Glutamatergic neuron (in vitro differentiated cells): ENCODE measurements at places on chromosomes 2 and 18. TPM values are rescaled to one million over a fixed set of nuclear protein-coding genes. Genes with fewer than 3 reads are reported as not detected.

DNA sequence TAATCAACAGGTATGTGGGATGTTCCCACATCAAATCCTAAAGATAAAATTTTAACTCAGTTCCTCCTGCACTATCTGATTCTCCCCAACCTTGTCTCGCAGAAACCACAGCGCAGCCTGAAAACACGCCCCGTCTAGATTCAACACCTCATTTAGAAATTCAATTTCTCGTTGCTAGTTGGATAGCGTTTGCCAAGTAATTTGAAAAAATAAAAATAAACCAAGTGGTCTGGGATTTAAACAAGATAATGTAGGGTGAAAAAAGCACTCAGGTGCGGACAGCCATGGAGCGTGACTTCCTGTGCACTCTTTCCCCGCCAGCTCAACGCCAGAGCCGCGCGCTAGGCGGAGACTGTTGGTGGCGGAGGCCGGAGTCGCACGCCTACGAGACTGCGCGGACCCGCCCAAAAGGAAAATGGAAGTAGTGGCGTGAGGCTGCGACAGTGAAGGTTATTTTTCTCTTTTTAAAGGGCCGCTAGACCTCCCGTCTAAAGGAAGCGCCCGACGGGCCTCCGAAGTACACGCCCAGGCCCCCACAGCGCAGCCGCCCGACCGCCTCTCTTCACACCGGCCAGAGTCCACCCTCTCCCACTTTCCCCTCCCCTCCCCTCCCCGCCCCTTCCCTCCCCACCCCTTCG is 615 bp upstream of the CCNT2 start:
- peak overlapping the region; percentile 99 for H3K4me3 ChIP-seq
- peak overlapping the region; percentile 89 for H3K27ac ChIP-seq
- peaks cover 12% of the 10 kb centered on the region for H3K27me3 ChIP-seq
- H3K36me3 ChIP-seq: peaks cover 12% of the 10 kb centered on the region
- peak; percentile 85 for DNase-seq

GRCh38 chr2:241445426-241445825 is 63.0 kb downstream of the STK25 start:
- H3K4me3 ChIP-seq: no peak overlapping the region
- DNase-seq: no peak
- peaks cover 6% of the 10 kb centered on the region for H3K4me1 ChIP-seq
- H3K27me3 ChIP-seq: peaks cover 2% of the 10 kb centered on the region

- peaks cover 20% of the 10 kb centered on the region for H3K4me1 ChIP-seq
- H3K27me3 ChIP-seq: peaks cover 7% of the 10 kb centered on the region
- no peak overlapping the region for H3K4me3 ChIP-seq
- H3K36me3 ChIP-seq: peaks cover 5% of the 10 kb centered on the region
These were observed 208.3 kb downstream of the EIPR1 start for GRCh38 chr2:3169106-3169870.

- no peak overlapping the region for H3K27ac ChIP-seq
- H3K27me3 ChIP-seq: peaks cover 1% of the 10 kb centered on the region
- H3K4me3 ChIP-seq: no peak overlapping the region
- H3K36me3 ChIP-seq: no peaks in the 10 kb centered on the region
- H3K4me1 ChIP-seq: no peaks in the 10 kb centered on the region
These were observed 28.7 kb downstream of the CDK15 start for GRCh38 chr2:201835066-201835465.

DNA sequence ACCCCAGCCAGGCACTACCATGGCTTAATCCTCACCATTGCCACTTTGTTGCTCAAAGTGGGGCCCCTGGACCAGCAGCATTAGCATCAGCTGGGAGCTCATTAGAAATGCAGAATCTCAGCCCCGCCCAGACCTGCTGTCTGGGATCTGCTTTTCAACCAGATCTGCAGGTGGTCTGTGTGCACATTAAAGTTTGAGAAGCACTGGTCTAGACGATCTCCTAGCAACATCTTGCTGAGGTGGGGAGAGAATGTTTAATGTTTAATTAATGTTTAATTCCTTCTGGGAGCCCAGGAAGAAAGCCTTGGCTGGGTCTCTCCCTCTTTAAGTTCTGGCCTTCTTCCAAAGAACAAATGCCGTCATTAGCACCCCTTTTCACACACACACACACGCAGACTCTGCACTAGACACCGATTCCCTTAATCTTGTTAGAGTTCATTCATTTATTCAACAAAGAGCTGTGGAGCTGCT is 53.7 kb downstream of the EDAR start:
- H3K4me3 ChIP-seq: no peak overlapping the region
- peaks cover 5% of the 10 kb centered on the region for H3K36me3 ChIP-seq
- H3K27me3 ChIP-seq: no peaks in the 10 kb centered on the region
- H3K4me1 ChIP-seq: peaks cover 14% of the 10 kb centered on the region

DNA sequence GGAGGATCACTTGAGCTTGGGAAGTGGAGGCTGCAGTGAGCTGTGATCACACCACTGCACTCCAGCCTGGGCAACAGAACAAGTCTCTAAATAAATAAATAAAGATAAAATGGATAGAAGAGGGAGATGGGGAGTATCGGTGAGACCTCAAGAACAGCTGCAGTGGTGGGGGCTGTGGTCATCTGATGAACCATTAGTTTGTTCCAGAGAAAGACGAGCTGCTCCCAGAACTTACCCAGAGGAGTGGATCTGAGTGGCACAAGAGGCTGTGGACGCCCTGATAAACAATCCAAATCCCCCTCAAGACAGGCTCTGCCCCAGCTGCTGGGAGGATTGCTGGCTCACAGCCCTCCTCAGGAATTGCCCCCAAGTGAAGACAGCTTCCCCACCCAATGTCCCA is 26.7 kb downstream of the TMEM127 start:
- no peaks in the 10 kb centered on the region for H3K36me3 ChIP-seq
- no peak overlapping the region for H3K4me3 ChIP-seq
- H3K27me3 ChIP-seq: peaks cover 5% of the 10 kb centered on the region
- no peak for DNase-seq
- H3K27ac ChIP-seq: no peak overlapping the region

DNA sequence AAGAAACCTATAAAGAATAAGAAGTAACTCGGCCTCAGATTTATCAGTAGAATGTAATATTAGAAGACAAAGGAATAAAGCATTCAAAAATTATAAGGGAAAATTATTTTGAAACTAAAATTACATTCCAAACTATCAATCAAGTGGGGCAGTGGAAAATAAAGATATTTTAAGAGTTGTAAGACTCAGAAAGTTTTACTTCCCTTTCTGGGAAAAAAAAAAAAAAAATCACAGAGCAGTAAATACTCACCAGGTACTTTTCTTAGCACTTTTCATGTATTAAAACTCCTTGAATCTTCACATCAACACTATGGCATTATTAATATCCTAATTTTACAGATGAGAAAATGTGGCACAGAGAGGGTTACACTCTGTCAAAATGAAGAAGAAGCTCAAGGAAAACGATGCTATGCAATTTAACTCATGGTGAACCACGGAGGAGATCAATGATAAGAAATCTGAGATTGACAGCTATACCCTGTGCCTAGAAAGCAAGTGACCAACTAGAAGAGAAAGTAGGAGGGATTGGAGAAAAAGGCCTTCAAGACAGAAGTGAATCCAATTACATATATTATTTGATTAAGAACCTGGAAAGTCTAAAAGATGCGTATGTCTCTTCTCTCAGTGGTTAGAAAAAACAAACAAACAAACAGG is 238.9 kb upstream of the ID2 start:
- DNase-seq: no peak
- no peak overlapping the region for H3K4me3 ChIP-seq
- no peaks in the 10 kb centered on the region for H3K27me3 ChIP-seq
- H3K27ac ChIP-seq: no peak overlapping the region

GRCh38 chr2:9954136-9954535 is 2.6 kb downstream of the GRHL1 start:
- H3K27ac ChIP-seq: no peak overlapping the region
- peak overlapping the region; percentile 66 for H3K4me3 ChIP-seq
- H3K27me3 ChIP-seq: peaks cover 12% of the 10 kb centered on the region
- DNase-seq: no peak
- H3K36me3 ChIP-seq: no peaks in the 10 kb centered on the region
- peaks cover 25% of the 10 kb centered on the region for H3K4me1 ChIP-seq

DNA sequence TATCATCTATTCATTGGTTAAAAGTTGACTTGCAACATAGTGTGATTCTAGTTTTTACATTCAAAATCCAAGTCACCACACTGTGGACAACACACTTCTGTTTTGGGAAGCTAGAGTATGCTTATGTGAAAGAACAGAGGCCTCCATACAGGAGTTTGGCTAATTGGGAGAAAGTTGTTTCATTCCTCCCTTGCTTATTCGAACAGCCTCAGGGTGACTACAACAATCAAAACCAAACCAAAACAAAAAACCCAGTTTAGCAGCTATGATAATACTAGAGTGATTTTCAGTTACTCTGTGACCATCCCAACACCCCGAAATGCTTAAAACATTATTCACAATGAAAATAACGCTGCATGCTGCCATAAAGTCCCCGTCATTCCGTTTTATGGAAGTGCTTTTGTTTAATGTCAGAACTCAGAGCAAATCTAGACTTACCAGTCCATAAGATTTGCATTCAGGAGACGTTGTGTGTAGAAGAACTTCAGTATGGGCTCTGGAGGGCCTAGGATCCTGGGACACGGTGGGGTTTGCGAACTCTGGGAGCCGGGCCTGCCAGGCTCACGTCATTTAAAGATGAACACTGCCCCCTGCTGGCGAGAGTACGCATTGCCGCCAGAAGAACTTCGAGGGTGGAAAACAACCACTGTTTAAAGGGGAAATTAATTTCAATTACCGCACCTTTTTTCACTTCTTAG is 111.4 kb downstream of the FTCDNL1 start:
- no peak overlapping the region for H3K27ac ChIP-seq
- H3K27me3 ChIP-seq: no peaks in the 10 kb centered on the region
- H3K4me3 ChIP-seq: no peak overlapping the region
- H3K36me3 ChIP-seq: no peaks in the 10 kb centered on the region
- peak; percentile 86 for DNase-seq
- H3K4me1 ChIP-seq: peaks cover 4% of the 10 kb centered on the region

DNA sequence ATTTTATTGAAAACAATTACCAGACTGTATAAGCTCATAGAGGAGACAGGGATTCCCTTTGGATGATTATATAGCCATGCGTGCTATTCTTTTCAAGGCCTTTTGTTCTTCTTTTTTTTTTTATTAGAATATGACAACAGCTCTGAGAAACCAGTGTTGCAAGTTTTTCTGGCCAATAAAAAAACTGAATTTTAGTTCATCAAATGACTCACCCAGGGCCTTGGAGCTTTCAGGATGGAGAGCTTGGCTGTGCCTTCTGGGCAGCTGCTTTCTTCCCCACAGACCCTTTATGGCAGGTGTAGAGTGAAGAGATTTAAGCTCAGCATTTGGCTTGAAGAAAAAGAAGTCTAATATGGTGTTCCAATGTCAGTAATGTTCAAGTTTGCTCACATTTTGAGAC is 497.9 kb upstream of the FANCL start:
- DNase-seq: no peak
- no peak overlapping the region for H3K4me3 ChIP-seq
- no peaks in the 10 kb centered on the region for H3K27me3 ChIP-seq
- H3K36me3 ChIP-seq: no peaks in the 10 kb centered on the region
- no peaks in the 10 kb centered on the region for H3K4me1 ChIP-seq

DNA sequence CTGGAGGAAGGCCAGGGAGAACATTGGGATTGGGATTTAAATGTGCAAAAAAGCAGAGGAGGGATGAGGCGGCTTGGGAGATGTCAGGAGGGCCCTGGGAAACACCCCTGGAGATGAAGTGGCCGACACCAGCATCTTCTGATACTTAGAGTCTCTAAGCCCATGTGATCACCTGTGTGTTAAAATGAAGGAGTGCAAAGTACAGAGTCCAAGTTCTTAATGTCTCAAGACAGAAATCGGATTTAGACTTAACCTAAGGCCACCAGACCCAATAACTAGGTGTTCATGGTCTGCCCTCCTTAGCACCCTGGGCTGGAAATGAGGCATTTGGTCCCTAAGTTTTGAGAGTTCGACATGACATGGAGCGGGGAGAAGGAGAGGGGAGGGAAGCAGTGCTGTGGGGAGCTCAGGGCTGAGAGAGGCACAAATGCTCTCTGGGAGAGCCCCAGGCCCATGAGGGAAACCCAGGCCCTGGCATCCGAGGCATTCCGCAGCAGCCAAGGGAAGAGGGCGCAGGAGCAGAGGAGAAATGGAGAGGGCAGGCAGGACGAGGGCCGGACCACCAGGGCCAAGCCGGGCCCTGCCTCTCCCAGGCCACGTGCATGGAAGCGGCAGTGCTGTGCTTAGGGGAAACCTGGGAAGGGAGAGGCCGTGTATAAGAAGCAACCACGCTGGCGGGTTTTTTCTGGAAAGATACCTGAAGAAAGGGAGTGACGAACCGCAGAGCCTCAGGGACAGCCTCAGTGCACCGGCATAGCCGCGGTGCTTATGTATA is 63.3 kb downstream of the SFXN5 start:
- peaks cover 5% of the 10 kb centered on the region for H3K27me3 ChIP-seq
- no peak overlapping the region for H3K4me3 ChIP-seq
- no peak overlapping the region for H3K27ac ChIP-seq
- DNase-seq: no peak
- H3K36me3 ChIP-seq: no peaks in the 10 kb centered on the region

DNA sequence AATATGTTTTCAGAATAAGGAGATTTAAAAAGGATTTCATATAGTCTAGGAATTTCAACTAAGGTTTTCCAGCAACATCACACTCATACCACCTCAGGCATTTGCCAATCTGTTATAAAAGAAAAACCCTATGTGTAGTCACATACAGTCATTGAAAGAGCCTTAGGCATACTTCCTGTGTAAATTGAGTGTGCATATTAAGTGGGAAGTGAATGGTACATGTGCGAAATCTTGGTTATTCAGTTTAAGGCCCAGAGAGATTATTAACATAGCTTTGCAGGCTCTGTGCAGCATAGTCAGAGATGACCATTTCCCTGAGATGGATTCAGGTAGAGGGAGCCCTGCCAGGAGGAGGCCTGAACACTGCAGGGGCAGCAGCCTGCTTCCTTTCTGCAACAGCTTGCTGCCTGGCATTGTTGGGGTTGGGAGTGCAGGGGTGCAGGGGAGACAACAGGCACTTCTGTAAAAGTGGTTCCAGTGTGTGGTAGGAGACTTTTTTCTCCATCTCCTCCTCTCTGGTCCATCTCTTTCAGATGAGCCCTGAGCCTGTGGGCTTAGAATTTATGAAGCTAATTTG is 100.1 kb upstream of the OSR1 start:
- peaks cover 26% of the 10 kb centered on the region for H3K4me1 ChIP-seq
- no peak for DNase-seq
- H3K27me3 ChIP-seq: no peaks in the 10 kb centered on the region

DNA sequence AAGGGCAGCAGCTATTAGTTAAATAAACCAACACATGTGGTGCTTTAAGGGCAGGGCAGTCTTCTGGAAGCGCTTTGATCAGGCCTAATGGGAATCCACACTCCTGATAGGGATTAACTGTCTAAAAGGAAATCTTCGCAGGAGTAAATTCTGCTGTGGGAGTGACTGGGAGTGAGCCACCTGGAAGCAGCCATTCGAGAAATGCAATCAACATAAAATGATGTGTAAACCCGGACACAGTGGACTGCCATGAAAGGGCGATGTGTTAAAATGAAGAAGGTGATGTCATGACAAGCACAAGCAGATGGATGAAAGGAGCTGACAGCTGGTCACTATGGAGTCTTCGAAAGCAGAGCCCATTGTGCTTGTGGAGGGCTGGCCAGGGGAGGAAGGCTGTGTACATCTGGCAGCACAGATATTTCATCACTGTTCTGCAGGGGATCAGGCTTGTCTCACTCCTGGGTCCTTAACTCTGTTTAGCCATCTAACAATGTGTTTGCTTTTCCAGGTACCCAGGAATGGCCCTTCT is 24.8 kb upstream of the GALNT14 start:
- peak overlapping the region; percentile 98 for H3K27ac ChIP-seq
- peaks cover 18% of the 10 kb centered on the region for H3K27me3 ChIP-seq
- H3K36me3 ChIP-seq: no peaks in the 10 kb centered on the region
- H3K4me1 ChIP-seq: peaks cover 29% of the 10 kb centered on the region
- peak; percentile 68 for DNase-seq

The GTF2A1L gene
- total RNA-seq: not detected

The ARHGAP15 gene
- total RNA-seq: not detected

The EVA1A gene
- total RNA-seq: not detected

The HOXD13 gene
- total RNA-seq: 0.17 TPM
